ENCODE measurements at places on chromosomes 7 and 10.

DNA sequence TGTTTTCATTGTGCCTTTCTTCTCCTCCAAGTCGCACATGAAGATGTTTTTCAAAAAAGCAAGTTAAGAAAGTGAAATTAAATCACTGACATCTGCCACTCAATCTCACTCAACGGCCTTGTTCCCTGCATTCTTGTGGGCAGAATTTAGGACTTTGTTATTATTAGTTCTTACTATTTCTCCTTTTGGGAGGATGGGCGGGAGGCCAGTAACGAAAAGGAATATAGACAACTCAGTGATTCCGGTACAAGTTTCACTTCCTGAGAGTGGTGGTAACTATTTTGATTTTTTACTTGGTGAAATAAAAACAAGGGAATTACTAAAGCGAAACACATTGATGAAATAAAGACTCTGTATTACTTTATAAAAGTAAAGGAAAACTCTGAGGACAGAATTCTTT is 231.9 kb upstream of the HABP2 start:
- no peak for DNase-seq

GRCh38 chr7:88014581-88014980 is 80.5 kb downstream of the ADAM22 start:
- no peak for DNase-seq

DNA sequence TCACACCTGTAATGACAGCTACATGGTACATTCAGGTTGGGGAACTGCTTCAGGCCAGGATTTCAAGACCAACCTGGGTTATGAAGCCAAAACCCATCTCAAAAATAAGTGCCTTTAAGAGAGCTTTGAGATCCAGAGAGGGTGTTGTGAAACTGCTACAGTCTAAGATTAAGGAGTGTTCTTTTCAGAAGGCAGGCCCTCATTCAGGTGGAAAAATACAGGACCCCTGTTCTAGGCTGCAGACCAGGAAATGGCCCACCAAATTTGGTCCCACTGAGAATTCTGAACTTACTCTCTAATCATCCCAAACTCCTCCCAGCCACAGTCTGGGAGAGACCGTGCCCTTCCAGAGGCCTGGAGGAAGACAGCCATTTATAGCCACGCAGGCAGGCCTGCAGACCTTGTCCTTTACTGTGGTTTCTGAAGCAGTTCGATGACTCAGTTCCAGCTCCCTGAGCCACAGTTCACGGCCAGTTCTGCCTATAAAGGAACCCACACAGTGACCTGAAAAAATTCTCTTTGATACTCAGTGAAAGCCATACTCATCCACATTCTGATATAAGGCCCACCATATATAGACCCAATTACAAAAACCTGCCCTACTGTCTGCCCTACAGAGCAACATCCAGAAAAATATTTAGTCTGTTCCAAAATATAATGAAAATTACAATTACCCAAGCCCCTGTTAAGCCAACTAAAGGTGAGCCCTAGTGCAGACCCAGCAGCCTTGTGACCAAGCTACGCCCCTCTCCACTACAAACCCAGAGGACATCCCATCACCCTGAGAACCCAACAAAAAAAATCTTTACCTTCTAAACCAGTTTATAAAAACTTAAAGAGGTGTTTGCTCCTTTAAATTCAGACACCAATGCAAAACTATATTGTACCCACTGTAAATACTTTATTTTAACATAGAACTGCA is 21.2 kb downstream of the ZNF680 start:
- no peak for DNase-seq

GRCh38 chr7:117186218-117187010 is 136.4 kb downstream of the WNT2 start:
- no peak for DNase-seq

DNA sequence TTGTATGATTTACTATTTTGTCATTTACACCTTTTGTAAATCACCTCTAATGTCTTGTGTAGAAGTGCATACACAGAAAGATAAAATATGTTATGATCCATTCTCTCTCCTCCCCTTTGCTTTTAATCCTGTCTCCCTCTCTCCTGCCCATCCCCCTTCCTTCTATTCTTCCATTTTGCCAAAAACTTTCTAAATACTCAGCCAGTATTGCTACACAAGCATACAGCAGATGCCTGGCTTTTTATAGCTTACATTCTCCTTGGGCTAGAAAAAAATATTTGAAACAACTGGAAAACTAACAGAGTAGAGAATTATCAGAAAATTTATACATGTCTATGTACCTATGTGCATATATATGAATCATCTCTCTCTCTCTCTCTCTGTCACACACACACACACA is 308.7 kb upstream of the BMPER start:
- DNase-seq, result no peak
